ENCODE measurements at places on chromosomes 12 and 14.
A peak's percentile ranks its signal among the peaks of the same experiment; 100 is the strongest.

GRCh38 chr14:73422515-73422914 lies 35.8 kb downstream of the NUMB start:
- DNase-seq: no peak

- no peak for DNase-seq
These were observed 50.9 kb downstream of the DAO start for GRCh38 chr12:108930756-108931155.

DNA sequence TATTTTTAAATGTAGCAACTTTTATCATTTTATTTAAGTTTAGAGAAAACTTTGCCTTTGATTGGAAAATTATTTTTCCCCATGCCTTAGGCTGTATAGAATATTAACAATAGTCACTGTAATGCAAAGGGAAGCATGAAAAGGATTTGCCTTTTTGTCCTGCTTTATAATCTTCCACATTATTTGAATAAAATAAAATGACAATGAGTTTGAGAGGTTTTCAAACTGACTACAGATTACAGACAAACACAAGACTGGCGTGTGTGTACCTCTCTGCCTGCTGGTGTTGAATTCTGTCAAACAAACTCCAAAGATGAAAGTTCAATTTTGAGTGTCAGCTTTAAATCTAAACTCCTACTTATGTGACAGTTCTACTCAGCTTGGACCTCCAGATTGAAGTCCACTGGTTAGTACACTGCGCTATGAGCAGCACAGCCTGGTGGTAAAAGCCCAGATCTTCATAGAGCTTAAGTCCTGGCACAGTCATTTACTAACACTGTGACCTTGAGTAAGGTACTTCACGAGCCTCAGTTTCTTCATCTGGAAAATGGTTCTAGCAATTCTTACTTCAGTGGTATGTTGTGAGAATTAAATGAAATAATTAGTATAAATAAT lies 98.3 kb upstream of the CPNE8 start:
- DNase-seq: no peak

DNA sequence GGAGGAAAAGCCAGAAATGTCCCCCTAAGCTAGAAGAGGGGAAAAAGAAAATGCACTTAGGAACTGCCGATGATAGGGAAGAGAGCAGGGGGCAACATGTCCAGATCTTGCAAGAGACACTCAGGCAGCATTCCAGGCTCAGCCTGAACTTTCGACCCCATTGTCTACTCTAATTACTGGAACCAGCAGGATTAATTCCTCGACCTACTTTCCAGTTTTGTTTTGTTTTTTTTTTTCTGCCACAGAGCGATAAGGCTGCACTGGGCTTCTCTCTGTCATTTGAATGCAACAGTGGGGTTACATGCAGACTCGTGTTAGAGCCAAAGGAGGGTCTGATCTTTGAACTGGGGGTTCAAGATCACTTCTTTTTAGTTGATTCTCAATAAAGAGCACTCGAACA lies 68.7 kb upstream of the MED13L start:
- DNase-seq: no peak

DNA sequence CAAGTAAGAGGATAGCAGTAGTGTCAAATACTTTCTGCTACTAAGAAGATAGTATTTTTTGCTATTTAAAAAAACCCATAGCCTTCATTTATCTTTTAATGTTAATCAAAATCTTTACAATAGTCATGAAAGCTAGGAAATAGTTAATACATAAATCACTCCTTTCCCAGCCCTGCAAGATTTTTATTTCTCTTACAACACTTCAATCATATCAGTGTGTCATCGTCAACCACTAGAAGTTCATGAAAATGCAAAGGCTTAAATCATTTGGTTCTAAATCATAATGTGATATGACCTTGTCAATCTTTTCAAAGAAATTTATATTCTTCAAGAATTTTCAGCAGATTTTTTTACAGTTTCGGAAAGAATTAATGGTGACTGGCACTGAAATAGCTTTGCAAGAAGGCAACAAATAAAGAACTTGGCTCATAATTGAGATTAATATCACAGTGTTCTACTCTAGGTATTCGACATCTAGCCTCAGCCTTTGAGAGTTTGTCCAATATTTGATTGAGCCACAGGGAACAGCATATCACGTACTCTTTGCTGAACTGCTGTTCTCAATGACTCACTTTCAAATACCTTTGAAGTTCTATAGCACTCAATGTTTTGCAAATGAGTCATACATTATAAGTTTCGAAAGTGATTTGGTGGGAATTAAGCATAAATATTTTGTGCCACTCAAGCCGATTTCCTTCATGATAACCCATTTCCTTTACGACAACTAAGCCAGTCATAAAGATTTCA lies 384.0 kb upstream of the FOXG1 start:
- no peak for DNase-seq

DNA sequence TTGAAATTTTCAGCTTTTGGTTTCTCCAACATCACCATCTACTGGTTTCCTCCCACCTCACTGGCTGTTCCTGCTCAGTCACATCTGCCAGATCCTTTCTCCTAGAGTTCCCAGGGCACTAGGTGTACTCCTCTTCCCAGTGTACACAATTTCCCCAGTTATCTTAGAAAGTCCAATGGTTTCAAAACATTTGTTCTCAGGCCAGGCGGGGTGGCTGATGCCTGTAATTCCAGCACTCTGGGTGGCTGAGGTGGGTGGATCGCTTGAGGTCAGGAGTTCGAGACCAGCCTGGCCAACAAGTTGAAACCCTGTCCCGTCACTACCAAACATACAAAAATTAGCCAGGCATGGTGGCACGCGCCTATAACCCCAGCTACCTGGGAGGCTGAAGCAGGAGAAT lies 60.7 kb downstream of the SPPL3 start:
- DNase-seq: no peak

DNA sequence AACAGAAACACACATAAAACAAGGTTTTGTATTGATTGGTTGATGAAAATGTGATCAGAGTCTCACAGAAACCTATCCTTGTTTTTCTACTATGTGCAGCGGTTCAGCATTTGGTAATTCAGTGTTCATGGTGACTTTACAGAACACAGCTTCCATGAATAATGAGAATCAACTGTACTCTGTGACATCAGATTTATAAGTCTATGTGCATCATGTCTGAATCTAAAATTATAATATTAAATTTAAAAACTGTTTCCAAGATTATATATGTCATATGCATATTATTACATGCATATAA lies 104.3 kb downstream of the SLC16A7 start:
- DNase-seq: no peak

DNA sequence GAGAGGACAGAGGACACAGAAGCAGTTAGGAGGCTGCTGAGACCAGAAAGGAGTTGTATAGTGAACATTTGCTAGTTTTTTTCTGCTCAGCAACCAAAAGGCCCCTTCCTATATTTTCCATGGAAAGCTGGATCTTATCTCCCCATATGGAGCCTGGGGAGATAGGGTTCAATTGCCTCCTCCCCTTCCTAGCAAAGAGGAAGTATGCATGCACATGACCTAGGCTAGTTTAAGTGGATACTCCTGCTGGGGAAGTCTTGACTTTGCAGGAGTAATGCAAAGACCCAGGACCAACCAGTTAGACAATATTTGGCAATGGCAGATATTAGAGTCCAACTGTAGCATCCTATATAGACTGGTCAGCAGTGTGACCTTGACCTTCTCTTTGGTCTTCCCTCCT lies 15.1 kb downstream of the CHD8 start:
- DNase-seq: no peak

DNA sequence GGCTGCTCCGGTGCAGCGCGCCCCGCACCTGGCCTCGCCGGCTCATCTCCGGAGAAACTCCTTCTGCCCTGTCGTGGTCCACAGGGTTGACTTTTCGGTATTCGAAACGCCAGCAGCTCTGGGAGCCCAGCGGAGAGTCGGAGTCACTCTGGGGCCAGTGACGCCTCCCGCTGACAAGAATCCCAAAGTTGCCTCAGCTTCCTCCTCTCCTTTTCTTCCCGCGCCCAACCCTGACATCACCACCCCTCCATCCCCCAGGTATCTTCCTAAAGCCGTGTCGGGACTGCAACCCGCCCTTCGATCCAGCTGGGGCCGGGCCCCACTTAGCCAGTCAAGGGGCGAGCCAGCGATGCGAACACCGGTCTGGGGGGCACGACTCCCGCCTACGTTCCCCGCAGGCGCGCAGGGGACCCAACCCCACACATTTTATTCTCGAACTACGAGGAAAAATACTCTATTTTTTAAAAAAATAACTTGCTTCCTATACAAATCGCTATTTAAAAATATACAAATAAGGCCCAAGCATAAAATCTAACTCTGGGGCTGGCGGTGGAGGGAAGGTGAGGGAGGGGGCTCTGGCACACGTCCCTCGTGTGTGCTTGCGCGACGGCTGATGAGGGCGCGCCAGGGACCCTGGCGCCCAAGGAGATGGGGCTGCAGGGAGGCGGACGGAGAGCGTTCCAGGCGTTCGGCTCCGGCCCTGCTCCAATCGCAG lies 2.1 kb downstream of the NKX2-8 start:
- no peak for DNase-seq

- peak; percentile 41 for DNase-seq
These were observed 62.0 kb downstream of the NDUFA12 start for GRCh38 chr12:94941440-94941862.

DNA sequence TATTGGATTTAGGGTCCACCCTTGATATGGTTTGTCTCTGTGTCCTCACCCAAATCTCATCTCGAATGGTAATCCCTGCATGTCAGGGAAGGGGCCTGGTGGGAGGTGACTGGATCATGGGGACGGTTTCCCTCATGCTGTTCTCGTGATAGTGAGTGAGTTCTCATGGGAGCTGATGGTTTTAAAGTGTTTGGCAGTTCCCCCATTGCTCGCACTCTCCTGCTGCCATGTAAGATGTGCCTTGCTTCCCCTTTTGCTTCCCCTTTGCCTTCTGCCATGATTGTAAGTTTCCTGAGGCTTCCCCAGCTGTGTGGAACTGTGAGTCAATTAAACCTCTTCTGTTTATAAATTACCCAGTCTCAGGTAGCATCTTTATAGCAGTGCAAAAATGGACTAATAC lies 118.3 kb downstream of the VRK1 start:
- DNase-seq: no peak

- DNase-seq: no peak
These were observed 49.6 kb downstream of the CMKLR1 start for GRCh38 chr12:108289350-108290161.

- no peak for DNase-seq
These were observed 39.1 kb upstream of the PNMA1 start for GRCh38 chr14:73753124-73753886.

DNA sequence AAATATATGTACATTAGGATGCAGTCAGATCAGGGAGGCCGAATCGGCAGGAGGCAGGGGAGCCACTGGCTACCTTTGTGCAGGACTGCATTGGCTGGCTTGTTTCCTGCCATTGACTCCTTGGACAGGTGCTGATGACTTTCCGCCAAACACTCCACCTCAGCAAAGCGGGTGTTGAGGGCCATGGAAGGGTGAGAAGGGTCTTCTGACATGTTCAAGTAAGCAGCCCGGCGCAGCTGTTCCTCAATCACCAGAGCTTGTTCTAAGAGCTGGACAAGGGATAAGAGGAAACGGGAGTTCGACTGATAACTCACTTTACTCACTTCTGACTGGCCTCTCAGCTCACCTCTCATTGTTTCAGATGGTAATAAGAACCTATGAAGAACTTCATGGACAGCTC lies 4.9 kb upstream of the NOP2 start:
- peak; percentile 39 for DNase-seq

GRCh38 chr12:55738123-55739024 lies 4.5 kb upstream of the GDF11 start:
- DNase-seq: peak; percentile 62

DNA sequence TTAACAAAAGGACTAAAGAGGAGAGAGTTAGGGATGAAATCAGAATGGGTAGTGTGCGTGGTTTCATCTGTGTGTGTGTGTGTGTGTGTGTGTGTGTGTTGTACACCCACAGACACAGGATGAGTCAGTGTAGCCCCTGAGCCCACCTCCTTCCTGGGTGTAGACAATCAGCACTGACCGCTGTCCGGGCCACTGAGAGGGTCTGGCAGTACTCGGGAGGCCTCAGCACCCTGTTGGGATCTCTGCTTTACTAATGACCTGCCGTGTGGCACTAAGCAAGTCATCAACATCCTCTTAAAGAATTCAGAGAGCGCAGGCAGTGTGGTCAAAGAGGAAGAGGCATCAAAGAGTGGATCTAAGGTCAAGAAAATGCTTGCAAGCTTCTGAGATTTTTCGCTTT lies 112.6 kb downstream of the PRMT8 start:
- DNase-seq: no peak

- DNase-seq: no peak
These were observed 114.4 kb downstream of the PRKCH start for GRCh38 chr14:61435563-61436337.

- DNase-seq: peak; percentile 94
These were observed at the start of gene NFATC4 for GRCh38 chr14:24367514-24368211. Gene NFATC4 (plus strand): TSS chr14:24368184. CDS start chr14:24368341, 157 bp downstream.

DNA sequence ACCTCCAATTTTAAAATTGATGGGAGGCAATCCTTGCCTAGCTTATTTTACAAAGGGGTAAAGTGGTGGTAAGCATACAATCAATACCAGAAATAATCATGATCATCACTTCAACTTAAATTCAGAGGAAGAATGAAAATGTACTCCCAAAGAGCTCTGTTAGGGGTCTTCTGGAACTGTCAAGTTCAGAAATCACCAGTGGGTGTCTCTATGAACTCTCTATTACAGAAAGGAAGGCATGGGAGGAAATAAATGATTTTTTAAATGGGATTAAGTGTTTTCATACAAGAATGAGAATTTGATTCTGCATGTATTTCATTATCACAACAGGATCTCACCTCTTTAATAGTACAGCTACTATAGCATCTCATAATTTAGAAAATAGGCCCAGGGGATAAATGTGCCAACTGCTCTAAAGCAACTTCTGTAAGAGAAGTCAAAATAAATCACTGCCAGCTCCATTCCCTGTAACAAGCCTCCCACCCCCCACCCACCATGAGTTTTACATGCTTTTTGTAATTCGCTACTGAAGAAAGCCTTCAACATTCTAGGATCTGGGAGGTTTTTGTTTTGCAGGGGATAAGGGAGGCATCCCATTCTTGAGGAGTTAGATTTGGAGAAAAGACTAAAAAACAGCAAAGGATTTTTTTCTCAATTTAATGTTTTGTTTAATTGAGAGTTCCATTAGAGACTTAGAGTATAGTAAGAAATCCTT lies 9.7 kb downstream of the DCP1B start:
- DNase-seq: no peak

All from DMS79 treated with DMSO at 0.1 percent for 48 hours (cell line).